Glutamatergic neuron (in vitro differentiated cells): ENCODE measurements at places on chromosomes 4 and X.

GRCh38 chrX:11666164-11666563 lies 444 bp upstream of the ARHGAP6 start:
- DNase-seq: peak; percentile 30

GRCh38 chrX:153921070-153921469 lies 5.0 kb downstream of the ARHGAP4 start:
- DNase-seq: no peak

DNA sequence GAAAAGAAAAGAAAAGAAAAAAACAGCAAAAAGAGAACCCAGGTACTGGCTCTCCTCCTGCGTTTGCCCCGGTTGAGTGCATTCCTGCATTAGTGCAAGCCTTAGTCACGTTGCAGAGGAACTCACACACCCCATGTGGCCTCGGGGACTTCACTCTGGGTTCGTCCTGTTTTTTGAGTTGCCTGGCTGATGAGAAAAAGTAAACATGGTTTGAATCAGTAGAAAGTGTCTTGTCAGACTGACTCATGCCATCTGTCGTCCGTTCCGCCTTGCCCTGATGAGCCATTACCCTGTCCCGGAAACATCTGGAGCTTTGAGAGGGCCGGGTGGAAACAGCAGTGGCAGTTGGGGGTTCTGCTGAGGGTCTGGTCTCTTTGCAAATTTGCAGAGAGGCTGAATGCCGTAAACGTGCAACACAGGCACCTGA lies 16.3 kb downstream of the CD99 start:
- peak; percentile 29 for DNase-seq

- no peak for DNase-seq
Observed at GRCh38 chr4:72209600-72209999, 177.8 kb downstream of the NPFFR2 start.

- DNase-seq: no peak
Observed at GRCh38 chr4:153427363-153428071, 38.6 kb upstream of the TMEM131L start.

DNA sequence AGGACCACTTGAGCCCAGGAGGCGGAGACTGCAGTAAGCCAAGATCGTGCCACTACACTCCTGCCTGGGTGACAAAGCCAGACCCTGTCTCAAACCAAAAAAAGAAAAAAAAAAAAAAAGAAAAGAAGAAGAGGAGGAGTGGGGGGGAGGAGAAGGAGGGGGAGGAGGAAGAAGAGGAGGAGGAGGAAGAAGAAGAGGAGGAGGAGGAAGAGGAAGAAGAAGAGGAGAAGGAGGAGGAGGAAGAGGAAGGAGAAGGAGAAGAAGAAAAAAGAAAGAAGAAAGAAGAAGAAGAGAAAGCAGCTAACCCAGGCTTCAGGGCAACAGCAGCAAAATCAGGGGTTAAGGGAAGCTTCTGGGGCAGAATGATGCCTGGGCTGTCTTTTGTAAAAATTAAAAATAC lies 27.5 kb downstream of the VMA21 start:
- DNase-seq: no peak

- peak; percentile 30 for DNase-seq
Observed at GRCh38 chr4:104901438-104901837, 245.2 kb upstream of the TET2 start.

DNA sequence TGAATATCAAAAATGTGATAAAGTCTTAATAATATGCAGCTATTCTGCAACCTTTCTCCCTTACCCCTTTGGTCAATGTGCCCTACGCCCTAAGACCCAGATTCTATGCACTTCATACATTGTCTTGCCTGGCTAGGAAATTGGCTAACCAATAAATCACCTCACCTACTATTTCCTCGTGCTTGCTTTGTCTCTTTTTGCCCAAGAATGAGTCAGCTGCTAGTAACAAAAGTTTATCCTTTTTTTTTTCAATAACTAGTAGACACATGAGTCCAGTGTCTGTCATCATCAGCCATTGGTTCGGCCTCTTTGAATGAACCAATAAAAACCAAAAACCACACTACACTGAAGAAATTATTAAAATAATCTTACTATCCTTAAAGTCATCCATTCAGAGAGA lies 387.1 kb downstream of the PPP3CA start:
- DNase-seq: no peak

- no peak for DNase-seq
Observed at GRCh38 chrX:35557916-35558315, 240.2 kb upstream of the MAGEB16 start.

GRCh38 chr4:185304541-185304940 lies 91.2 kb downstream of the LRP2BP start:
- no peak for DNase-seq

DNA sequence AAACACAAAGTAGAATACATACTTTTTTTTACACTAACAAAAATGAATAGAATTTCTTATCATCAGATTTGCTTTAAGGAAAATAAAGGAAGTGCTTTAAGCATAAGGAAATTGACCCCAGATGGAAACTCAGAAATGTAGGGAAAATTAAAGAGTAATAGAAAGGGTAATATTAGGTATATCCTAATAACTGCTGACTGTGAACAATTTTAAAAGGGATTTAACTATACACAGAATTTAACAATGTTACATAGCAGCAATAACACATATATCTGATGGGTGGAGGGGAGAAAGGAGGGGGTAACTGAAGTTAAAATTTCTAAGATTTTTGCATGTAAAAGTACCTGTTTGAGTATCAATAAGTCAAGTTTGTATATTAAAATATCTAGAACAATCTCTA lies 8.6 kb downstream of the CDKL2 start:
- no peak for DNase-seq

GRCh38 chr4:186723292-186724057 lies at the start of gene FAT1:
TSS of gene FAT1 (minus strand) at chr4:186723856. CDS start at chr4:186709827, 14,029 bp downstream.
- DNase-seq: peak; percentile 79

- DNase-seq: no peak
Observed at GRCh38 chr4:143240939-143241679, 56.4 kb downstream of the USP38 start.

DNA sequence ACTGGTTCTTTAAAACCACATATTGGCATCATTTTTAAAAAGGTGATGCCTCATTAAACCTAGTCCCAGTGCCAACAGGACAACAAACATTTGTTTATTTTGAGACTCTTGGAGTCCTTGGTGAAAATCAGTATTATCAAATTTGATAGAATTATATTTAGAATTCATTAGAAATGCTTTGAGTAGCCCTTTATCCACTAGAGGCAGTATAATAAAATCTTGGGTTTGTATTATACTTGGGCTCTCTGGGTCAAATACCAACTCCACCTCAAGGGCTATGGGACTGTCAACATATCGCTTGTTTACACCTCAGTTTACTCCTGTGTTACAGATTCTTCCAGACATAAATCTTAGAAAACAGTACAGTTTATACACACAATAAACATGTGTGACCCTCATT lies 335.7 kb upstream of the FSTL5 start:
- DNase-seq: no peak

DNA sequence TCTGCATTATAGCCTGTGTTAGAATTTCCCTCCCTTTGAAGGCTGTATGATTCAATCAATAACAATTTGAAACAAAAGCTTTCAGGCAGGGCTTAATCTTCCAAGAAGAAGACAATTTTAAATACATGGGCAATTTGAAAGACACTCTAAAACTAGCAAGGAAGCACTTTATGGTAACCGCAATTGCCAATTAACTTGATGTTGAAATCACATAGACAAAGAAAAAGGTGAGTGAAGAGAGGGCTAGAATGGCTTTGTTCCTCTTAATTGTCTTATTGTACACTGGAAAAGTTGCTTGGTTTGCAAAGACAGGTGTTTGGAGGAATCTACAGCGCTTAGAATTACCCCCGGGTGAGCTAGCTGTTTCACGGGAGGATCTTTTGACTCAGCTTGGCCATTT lies 74.4 kb upstream of the PRKX start:
- no peak for DNase-seq

DNA sequence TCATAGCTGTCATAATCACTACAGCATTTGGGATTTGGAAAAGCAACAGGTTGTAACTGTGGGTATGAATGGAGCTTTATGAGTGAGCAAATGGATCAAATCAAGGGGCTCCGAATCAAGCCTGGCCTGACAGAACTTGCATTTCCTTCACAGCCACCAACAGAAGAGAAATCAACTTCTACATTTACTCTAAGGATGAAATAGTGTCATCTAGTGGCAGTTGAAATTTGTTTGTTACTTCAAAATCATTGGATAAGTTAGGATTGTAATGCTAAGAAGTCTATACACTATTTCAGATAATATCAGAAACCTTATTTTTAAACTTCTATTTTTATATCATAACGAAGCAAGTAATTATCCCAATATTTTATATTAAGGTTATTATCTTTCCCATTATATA lies 10.7 kb upstream of the WDR17 start:
- DNase-seq: no peak

- no peak for DNase-seq
Observed at GRCh38 chr4:25437926-25438325, 60.9 kb downstream of the ANAPC4 start.

GRCh38 chr4:47531241-47531953 lies 46.3 kb downstream of the ATP10D start:
- DNase-seq: no peak

DNA sequence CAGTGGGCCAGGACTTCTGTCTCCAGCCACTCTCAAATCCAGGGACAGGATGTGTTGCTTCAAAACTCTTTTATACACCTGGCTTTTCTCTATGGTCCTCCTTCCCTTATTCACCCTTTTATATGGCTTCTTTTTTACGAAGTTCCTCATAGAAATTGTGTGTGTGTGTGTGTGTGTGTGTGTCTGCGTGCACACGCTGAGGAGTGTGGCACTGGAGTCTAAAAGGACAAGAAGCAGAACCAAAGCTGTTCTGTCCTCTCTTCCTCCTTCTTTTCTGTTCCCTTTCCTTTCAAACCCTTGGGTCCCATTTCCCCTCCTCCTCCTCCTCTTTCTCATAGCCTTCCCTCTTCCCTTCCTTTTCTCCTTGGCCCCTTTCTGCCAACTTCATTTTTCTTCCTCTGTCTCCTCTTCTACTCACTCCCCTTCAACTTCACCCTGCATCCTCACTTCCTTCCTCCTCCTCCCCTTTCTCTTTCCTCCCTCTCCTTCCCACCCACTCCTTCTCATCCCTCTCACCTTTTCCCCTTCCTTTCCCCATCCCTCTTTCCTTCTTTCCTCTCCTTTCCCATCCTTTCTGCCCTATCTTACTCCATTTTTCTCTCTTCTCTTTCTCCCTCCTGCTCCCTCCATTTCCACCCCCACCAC lies 360.5 kb downstream of the MID1IP1 start:
- DNase-seq: no peak

GRCh38 chr4:159358226-159358625 lies 255.3 kb downstream of the RAPGEF2 start:
- DNase-seq: no peak
